ENCODE measurements at places on chromosomes 6 and 20.
A peak's percentile ranks its signal among the peaks of the same experiment; 100 is the strongest.

GRCh38 chr6:7134999-7135745, 27.4 kb downstream of the RREB1 start:
- peak; percentile 29 for DNase-seq

DNA sequence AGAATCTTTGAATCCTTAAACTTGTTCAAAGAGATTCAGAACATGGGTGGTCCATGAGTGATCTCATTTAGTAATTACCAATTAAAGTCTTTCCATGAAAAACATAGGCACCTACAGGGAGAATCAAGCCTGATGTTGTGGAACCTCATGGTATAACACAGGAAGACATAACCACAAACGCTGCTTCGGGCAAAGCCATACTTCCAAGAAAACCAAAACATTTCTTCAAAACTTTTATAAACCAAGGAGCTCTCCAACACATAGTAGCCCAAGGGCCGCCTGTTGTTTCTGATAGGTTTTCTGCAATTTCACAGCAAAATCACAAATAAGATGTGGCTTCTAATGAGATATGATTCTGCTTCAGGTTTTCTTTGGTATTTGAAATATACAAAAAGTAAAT, 2.5 kb downstream of the CHD6 start:
- DNase-seq = no peak

- DNase-seq = peak; percentile 1
These were observed 93.6 kb upstream of the UST start for GRCh38 chr6:148653138-148653776.

DNA sequence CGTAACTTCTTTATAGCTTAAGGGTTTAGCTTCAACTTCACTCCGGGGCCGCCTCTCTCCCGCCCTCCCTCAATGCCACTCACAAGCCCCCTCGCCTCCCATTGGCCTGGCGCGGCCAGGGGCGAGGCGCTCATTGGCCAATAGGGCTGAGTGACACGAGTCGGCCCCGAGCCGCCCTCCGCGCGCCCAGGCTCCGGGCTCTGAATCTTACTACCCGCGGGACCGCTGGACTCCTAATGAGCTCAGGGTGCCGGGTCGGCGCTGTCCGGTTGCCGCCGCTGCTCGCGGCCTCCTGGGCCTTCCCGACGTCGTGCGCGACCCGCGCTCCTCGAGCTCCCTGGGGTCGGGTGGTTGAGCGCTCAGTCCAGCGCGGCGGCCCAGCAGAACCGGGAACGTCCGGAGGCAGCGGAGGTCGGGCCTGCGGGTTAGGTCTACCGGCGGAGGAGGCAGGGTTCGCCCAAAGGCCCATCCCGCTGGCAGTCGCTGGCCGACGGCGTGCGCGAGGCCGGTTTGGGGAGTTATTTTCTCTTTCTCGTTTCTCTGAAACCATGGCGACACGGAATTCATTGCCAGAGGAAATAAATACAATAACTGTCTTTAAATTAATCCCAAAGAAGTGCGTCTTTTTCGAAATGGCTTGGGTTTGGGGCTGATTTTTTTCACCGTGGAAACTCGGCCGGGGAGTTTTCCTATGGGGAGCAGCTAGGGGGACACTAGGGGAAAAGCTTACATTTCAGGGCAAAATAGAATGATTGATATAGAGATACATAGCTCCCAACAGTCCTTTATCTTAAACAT, at the start of gene SIM1:
Gene SIM1 (minus strand): TSS at position 19 of the 798 bp plus-strand sequence. CDS start 1,453 bp downstream, outside the sequence.
- DNase-seq = peak; percentile 86

DNA sequence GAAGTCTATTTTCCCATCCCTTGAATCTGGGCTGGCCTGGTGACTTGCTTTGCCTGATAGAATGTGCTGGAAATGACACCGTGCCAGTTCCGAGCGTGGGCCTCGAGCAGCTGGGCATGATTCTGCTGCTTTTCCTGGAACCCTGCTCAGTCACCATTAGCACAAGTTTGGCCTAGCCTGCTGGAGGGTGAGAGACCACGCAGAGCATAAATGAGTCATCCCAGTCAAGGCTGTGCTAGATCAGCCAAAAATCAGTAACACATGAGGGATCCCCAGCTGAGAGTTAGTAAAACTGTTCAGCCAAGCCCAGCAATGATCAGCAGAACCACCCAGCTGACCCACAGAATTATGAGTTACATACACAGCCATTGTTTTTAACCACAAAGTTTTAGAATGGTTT, 74.8 kb upstream of the TOP1 start:
- no peak for DNase-seq

GRCh38 chr6:72535124-72535523, 86.7 kb upstream of the KCNQ5 start:
- DNase-seq = no peak

Data from erythroblast (primary cell).